ENCODE measurements at places on chromosomes 3 and 15.

GRCh38 chr15:48939648-48940047, 24.1 kb downstream of the SHC4 start:
- no peak for DNase-seq

- no peak for DNase-seq
Measured at GRCh38 chr3:177929310-177929709, 606.9 kb upstream of the KCNMB2 start.

DNA sequence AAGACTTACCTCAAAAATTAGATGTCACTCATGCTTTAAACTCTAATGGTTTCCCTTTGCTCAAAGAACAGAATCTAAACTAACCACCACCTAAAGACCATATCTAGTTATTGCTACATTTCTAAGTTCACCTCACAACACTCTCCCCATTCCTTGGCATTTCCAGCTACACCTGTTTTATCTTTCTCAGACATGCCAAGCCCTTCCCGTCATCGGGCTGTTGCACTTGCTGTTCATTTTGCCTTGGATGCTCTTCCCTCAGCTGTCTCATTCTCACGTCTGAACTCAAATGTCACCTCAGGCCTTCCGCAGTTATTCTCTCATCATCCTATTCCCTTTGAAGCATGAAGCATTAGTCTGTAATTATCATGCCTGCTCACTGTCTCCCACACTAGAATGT, 1.1 kb upstream of the ACTR8 start:
- DNase-seq, result no peak

DNA sequence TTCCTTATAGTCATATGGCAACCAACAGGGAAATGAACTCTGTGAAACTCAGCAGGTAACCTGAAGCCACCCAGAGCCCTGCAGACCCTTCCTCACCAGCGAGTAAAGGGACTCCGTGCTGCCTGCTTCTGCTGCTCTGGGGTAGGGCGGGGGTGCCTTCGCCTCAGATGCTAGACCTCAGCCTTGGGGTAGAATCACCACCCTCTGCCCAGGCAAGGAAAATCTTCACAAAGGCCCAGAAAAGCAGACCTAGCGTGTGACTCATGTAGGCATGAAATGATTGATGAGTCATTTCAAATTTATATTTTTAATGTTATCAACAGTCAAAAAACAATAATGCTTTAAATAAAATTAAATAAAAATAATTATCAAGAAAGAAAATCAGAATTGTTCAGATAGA, 6.6 kb downstream of the STIMATE start:
- DNase-seq, result peak; percentile 3

DNA sequence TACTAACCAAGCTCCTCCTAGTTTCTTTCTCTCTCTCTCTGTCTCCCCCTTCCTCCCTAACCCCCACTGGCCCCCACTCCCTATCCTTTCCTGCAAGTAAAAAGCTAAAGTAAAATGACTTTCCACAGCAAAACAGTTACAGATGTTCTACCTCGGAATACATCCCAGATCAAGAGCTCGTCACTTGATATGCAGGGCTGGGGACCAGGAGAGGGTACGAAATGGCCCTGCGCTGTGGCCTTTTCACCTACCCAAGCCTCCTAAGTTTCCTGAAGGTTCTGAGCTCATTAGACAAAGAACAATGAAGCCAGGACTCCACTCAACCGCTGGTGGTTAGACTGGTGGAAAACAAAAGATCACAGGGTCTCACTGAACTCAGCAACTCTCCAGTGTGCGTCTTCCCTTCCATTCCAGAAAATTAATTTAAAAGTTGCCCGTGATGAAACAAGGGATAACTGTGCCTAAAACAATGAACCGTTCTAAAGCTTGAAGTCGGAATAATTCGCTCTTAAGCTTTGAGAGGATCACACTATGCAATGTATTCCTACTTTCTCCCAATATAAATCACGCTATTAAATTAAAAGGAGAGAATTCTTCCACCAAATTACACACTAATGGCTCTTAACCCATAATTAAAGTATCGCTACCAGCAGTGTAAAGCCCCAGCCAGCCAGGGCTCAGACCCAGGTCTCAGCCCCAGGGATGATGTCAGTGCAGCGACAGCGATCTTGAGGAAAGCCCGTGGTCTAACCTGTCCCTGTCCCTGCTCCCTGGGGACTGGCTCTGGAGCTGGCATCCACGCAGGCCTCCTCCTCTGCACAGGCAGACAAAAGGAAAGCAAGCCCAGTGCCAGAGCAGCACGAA, 5.0 kb downstream of the VGLL4 start:
- DNase-seq, result no peak

GRCh38 chr15:41927536-41927935, 33.7 kb upstream of the SPTBN5 start:
- no peak for DNase-seq
